ENCODE measurements at places on chromosomes 6 and 20.

DNA sequence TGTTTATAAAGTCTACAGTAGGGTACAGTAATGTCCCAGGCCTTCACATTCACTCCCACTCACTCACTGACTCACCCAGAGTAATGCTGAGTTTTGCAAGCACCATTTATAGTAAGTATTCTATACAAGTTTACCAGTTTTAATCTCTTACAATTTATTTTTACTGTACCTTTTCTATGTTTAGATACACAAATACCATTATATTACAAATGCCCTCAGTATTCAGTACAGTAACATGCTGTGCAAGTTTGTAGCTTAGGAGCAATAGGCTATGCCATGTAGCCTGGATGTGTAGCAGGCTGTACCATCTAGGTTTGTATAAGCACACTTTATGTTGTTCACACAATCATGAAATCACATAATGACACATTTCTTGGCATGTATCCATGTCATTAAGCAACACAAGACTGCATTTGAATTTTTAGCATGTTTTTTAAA, 673.6 kb downstream of the CD109 start:
- DNase-seq: peak; percentile 86

DNA sequence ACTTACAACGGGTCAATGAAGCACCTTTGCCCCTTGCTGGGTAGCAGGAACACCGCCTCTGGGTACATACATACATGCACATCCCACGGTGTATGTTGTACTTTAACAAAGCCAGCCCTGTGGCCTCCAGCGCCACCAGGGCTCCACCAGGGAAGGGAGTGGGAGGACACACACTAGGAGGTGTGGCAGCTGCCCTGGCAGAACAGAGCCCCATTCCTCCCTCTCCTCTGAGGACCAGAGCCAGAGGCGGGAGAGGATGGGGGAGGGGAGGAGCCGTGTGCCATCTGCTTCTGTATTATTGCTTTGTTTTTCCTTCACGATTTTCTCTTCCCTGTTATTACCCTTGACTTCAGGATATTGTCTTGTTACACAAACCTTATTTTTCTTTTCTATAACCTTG, 105.8 kb upstream of the TRAF3IP2 start:
- no peak for DNase-seq

- no peak for DNase-seq
Measured at GRCh38 chr6:30530014-30530413, 26.3 kb downstream of the GNL1 start.

GRCh38 chr6:43940071-43940392, 170.0 kb downstream of the VEGFA start:
- DNase-seq: no peak

DNA sequence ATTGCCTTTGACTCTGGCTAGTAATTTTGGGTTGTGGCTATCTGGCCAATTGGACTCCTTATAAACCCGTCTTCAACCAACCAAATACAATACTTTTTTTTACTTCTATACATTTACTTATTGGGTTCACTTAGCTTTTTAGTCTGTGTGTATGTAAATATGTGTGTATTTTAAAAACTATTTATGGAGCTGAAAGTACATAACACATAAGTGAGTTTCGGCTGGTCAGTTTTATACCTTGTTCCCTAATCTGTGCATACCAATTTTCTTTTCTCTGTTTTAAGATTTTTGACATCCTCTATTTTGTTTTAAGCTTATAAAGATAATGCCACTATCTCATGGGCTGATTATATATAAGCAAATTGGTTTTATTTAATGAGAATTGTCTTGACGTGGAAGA, 129.5 kb downstream of the LRRC1 start:
- no peak for DNase-seq

- peak; percentile 10 for DNase-seq
Measured at GRCh38 chr6:3887150-3887700, 38.1 kb downstream of the FAM50B start.

- DNase-seq: peak; percentile 24
Measured at GRCh38 chr20:45402946-45403345, 5.1 kb upstream of the DBNDD2 start.

GRCh38 chr6:22254886-22255285, 42.0 kb downstream of the PRL start:
- no peak for DNase-seq

GRCh38 chr20:19288061-19288460, 75.6 kb downstream of the SLC24A3 start:
- no peak for DNase-seq

- peak; percentile 59 for DNase-seq
Measured at GRCh38 chr6:7243179-7243981, 69.6 kb downstream of the SSR1 start.

DNA sequence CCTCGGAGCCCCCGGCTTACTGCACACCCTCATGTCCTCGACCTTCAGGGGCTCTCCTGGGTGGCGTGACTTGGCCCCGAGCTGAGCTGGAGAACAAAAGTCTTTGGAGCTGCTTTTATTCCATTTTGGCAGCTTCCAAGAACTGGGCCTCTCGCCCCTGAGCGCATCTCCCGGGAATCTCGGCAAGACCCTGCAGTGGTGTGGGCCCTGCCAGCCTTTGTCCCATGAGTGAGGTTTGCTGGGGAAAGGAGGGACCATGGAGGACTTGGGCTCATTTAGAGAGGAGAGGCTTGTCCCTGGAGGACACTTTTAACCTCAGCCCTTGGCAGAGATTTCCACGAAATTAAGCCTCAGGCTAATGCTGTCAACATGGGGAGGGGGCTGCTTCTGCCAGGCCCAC, 62.3 kb upstream of the SLCO4A1 start:
- DNase-seq: no peak

- no peak for DNase-seq
Measured at GRCh38 chr6:11386323-11386722, 151.2 kb upstream of the TMEM170B start.

- DNase-seq: peak; percentile 65
Measured at GRCh38 chr6:17393892-17394631, 667 bp downstream of the CAP2 start.
